Astrocyte of the hippocampus (primary cell): ENCODE measurements at places on chromosomes 2 and 18.

DNA sequence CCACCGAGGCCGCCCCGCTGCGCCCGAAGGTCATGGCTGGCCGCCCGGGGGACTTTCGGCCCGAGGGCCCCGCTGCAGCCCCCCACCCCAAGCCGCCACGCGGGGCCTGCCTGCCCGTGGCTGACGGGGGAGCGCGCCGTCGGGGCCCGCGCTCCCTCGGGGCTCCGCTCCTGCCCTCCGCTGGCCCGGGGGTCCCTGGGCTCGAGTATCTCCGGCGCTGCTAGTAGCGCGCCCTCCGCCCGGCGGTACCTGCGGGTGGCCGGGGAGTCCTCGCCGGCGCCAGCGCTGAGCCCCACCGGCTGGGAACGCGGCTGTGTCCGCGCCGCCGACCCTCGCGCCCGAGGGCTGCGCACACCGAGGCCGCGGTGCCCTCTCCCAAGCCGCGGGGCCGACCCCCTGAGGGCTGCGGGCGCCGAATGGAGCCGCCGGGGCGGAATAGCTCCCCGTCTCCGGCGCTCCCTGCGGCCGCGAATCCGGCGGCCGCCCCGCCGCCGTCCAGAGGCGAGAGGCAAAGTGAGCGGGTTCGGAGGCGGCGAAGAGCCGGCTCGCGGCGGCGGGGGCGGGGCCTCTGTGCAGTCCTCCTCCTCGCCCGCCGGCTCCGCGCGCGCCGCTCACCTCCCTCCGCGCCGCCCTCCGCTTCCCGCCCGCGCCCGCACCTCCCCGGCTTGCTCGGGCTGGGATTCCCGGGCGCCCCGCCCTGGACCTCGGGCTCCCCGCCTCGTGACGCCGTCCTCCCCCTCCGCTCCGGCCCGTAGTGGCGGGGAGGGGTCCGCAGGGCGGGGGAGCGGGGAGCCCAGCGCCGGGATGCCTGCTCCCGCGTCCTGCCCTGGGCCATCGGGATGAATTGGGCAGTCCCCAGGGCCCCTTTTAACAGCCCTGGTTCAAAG, at the start of gene KCNG3:
Gene KCNG3, minus strand, starts transcription at position 515 of the 887 bp plus-strand sequence. Its CDS starts 481 bp downstream, at position 34.
- DNase-seq: peak; percentile 71

- DNase-seq: peak; percentile 66
Observed at GRCh38 chr2:3493615-3494007, 25.7 kb downstream of the ADI1 start.

DNA sequence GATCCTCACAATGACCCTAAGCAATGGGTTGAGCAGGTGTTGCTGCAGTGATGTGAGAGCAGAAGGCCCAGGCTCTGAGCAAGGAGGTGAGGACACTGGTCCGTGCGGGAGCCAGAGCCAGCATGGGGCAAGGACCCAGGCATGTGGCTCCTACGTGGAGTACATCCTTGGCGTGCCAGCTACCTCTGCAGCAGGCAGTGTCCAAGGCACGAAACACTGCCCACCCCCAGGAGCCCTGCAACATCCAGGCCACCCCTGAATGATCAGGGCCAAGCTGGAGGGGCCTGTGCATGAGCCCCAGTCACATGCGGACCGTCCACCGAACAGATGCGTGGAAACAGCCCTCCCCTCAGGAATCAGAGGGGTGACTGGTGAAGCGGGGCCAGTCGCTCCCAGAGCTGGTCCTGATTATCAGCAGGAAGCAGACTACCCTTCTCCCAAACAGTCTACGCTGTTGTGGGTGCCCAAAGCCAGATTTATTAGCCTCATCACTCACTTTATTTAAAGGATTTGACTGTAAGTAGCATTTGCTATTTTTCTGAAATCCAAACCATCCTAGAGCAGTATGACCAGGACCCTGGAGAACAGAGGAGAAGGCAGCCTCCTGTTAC, 16.8 kb downstream of the CELF4 start:
- DNase-seq: no peak

DNA sequence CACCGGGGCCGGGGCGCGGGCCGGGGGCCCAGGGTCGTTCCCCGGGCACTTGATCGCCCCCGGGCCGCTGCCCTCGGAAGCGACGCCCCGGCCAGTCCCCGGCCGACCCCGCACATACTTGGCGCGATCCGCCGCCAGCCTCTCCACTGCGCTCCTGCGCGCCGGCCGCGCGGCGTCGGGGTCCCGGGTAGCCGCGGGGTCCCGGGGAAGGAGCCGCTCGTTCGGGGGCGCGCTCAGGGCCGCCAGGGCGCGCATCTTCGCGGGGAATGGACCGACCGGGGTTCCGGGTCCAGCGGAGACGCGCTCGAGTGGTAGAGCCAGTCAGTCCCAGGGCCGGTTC, 204 bp downstream of the FAM110C start:
- peak; percentile 11 for DNase-seq

DNA sequence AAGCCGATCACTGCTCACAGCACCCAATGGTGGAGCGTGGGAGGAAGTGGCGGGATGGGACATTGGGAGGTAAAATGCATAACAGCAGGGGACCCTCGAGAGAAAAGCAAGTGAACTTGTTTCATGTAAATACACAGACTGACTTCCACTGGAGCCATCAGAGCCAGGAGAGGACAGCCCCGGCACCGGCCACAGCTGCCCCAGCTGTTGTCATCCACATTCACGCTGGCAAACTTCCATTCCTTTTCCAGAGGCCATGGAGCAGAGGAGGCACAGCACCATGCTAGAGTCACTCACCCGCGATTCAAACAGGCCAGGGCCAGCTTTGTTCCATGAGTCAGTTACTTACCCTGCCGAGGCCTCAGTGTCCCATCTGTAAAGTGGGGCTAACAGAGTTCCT, 610.9 kb upstream of the SALL3 start:
- DNase-seq: no peak

- DNase-seq: no peak
Observed at GRCh38 chr2:216379977-216380376, 7.7 kb upstream of the MARCHF4 start.

GRCh38 chr2:156077041-156077742, 255.3 kb downstream of the NR4A2 start:
- DNase-seq: peak; percentile 6

DNA sequence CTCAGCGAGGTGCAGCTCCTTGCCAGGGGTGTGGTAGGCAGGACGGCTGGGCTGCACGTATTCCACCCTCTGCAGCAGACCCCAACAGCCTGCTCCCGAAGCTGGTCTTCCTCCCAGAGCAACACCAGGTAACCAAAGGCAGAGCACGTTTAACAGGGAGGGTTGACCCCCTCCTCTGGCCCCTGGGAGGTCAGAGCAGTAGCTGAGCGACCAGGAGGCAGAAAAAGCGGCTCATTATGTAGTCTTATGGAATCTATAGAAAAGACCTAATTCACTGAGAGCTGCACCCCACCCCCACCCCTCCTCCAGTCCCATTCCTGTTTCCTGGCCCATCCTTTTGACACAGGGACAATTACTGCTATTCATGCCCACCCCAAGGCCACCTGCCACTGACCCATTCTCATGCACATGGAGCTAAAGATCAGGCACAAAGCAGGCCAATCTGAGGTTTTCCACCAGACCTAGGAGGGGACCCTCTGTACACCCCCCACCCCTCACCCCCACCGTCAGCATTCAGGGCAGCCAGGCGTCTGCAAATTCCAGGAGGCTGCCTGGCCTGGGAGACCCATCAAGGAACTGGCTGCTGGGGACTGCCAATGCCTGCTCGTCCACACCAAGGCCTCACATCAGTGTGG, 60.9 kb upstream of the FZD7 start:
- no peak for DNase-seq
